Inflammatory macrophage treated with lipopolysaccharide for 1 hour (primary cell): ENCODE measurements at places on chromosomes 12 and 14.

- peak; percentile 6 for DNase-seq
Measured at GRCh38 chr14:75372260-75372659, 55.6 kb upstream of the JDP2 start.

- no peak for DNase-seq
Measured at GRCh38 chr12:8154526-8154925, 2.3 kb upstream of the ZNF705A start.

DNA sequence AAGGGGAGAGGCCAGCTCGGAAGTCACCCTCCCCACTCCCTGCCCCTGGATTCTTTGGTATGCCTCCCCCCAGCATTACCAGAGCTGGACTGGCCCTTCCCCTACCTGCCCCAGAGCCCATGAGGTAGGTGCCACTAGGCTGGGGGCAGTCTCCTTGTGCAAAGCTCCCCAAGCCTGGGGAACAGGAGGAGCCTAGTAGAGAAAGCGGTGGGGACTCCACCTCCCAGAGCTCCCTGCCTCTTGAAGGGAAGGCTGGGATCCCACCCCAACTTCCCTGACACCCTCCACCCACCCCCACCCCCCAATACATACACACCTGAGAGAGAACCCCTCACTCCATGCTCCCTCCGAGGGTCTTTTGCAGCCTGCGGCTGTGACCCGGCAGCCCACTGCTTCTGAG is 30.4 kb downstream of the FIGNL2 start:
- DNase-seq = no peak

GRCh38 chr12:58584880-58585279 is 335.4 kb downstream of the LRIG3 start:
- no peak for DNase-seq

GRCh38 chr14:105294142-105294597 is 6.6 kb downstream of the BRF1 start:
- DNase-seq = no peak

DNA sequence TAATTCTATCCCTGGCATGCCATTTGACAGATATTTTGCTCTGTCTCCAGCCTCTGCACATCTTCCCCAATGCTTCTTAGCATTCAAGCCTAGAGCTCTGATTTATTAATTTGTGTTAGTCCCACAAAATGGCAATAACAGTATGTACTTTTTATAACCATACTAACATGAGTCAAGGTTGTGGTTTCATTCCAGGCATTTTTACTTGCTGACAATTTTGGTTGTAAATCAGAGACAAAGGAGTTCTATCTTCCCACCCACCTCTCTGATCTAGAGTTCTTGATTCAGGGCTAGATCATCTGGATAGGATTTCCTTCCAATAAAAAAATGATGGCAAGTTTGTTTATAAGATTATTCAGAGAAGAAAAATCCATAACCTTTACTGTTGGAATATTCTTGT is 18.5 kb upstream of the CISTR start:
- DNase-seq = no peak

GRCh38 chr12:74514098-74514872 is 23.4 kb upstream of the ATXN7L3B start:
- no peak for DNase-seq

- DNase-seq = no peak
Measured at GRCh38 chr12:55548756-55549155, 646 bp upstream of the OR6C4 start.

DNA sequence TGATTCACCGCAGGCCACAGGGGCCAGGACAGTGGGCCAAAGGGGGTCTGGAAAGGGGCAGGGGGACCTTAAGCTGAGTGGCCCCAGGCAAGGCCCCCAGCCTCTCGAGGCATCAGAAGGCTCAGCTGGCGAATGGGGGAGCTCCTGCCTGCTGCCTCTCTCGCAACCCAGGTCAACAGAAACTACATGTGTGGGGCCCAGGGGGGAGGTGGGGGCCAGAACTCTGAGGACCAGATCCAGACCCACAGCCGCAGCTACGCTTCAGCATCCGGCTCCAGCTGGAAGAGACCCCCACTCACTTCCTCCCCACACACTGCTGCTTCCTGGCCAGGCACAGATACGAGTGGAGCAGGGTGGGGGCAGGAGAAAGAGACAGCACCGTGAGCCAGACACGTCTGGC is 46.5 kb downstream of the NCOR2 start:
- no peak for DNase-seq
